ENCODE measurements at places on chromosomes 2 and 18.

- no peak for DNase-seq
Observed at GRCh38 chr2:170228429-170228828, 50.5 kb downstream of the MYO3B start.

GRCh38 chr2:30441023-30441422 is 6.0 kb upstream of the LCLAT1 start:
- DNase-seq: no peak

DNA sequence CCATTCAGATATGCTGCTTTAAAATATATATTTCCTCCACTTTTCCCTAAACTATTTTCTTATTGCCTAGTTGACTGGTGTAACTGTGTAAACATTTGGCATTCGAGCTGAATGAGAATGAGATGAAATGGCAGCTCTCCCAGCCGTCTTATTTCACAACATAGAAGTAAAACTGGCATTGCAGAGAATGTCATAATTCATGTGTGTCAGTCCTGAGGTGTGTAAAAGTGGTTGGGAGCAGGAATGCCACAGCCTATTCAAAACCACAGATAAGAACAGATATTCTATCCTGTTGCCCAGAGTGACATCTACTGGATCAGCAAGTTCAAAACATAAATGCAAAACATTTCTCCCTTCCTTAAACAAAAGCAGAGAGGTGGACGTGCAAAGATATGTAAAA is 565.5 kb upstream of the CHAC2 start:
- no peak for DNase-seq

- no peak for DNase-seq
Observed at GRCh38 chr18:50611529-50611941, 51.6 kb downstream of the MAPK4 start.

DNA sequence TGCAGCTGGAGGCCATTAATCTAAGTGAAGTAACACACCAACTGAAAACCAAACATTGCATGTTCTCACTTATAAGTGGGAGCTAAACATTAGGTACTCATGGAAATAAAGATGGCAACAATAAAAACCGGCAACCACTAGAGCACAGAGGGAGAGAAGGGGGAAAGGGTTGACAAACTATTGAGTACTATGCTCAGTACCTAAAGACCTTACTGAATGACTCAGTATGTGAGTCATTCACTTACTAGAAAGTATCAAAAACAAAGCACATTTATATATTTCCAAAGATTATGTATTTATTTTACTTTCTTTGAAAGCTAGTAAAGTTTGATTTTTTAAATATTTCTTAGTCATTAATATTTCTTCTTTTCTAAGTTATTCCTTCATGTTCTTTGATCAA is 48.9 kb downstream of the ZNF385B start:
- no peak for DNase-seq

DNA sequence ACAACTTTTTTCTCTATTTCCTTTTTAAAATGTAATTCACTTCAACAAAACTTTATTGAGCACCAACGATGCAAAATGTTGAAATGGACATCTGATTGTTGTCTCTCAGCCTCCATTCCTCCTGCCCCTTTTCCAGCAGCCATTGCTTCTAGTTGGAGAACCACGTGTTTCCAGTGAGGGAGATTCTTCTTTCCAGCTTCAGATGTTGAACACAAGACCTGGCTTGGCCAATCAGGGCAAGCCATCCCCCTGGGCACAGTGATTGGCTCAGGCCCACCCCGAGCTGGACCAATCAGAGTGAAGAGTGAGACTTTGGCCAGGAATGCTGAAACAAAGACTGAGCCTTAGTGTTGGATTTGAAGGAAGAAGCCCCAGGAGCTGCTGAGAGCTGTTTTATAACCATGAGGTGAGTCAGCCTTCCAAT is 59.0 kb downstream of the E2F6 start:
- DNase-seq: no peak

- no peak for DNase-seq
Observed at GRCh38 chr2:150319085-150319484, 168.4 kb downstream of the RND3 start.

DNA sequence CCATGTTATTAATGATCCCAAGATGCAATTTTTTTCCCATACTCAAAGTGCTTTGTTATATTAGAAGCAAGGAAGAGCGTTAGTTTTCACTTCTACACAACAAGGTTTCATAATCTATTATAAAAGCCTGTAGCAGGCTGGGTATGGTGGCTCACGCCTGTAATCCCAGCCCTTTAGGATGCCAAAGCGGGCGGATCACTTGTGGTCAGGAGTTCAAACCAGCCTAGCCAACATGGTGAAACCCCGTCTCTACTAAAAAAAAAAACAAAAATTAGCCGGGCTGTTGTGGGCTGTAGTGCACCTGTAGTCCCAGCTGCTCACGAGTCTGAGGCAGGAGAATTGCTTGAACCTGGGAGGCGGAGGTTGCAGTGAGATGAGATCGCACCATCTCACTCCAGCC is 19.0 kb upstream of the SERPINB2 start:
- DNase-seq: no peak

DNA sequence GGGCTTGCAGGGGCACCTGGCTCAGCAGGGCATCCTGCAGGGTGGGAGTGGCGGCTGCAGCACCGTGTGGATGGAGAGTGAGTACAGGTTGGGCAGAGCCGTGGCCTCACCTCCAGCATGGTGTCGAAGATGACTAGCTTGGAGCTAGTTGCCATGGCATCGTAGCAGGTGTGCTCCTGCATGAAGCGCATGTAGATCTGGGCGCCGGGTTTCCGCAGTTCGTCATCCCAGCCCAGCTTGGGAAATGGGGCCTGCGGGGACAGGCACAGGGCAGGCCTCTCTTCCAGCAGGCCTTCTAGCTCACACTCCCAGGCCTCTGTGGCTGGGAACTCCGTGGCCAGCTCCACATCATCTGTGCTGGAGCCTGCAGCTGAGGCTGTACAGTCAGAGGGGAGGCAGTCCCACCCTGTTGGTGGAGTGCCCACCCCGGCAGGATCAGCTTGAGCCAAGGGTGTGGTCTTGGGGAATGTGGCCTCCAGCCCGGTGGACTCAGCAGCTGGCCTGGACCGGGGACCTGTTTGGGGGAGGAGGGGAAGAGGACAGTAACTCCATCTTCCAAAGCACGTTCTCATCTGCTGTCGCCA is 1.6 kb downstream of the PRKAG3 start:
- DNase-seq: no peak

DNA sequence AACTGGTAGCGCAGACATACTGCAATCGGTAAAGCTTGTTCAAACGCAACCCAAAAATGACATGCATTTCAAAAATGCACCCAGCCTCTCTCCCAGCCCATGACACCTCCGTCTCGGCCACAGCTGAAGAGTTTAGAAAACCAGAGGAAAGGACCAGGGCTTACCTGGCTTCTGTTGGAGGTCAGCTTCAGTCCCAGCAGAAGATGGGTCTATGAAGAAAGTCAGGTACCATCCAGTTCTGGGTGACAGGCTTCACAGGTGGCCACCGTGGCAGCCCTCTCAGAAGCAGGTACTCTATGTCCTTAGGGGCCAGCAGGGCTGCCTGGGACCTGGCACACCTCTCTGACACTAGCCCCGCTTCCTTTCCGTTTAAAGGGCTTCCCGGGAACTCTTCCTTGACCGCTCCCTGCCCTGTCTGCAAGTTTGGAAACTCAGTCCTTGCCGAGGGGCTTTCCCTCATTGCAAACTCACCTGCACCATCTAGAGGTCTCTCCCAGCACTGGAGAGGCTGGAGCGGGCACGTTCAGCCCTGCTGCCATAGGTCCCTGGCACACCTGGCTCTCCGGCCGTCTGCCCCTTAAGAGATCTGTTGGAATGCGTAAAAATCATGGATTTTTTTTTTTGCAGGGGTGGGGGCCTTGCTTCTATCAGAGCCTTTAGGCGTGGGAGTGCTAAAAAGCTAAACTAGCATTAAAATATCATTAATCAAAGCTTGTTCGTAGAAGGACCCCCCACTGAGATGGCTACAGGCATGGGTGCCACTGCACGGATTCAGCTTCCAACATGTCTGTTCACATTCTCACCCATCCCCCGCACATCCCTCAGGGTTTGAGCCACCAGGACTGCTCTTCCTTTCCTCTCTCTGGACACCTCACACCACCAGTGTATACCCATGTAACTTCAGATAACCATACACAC is at the start of gene EDAR:
TSS of gene EDAR (minus strand) at position 425 of the 918 bp plus-strand sequence. CDS start 58,206 bp downstream, outside the sequence.
- DNase-seq: peak; percentile 67

- no peak for DNase-seq
Observed at GRCh38 chr2:142061733-142062132, 69.1 kb downstream of the LRP1B start.

- no peak for DNase-seq
Observed at GRCh38 chr2:80893711-80894110, 589.2 kb upstream of the LRRTM1 start.

GRCh38 chr2:134706587-134707329 is 12.0 kb downstream of the TMEM163 start:
- no peak for DNase-seq

GRCh38 chr2:192741889-192742288 is 547.2 kb upstream of the TMEFF2 start:
- DNase-seq: no peak

DNA sequence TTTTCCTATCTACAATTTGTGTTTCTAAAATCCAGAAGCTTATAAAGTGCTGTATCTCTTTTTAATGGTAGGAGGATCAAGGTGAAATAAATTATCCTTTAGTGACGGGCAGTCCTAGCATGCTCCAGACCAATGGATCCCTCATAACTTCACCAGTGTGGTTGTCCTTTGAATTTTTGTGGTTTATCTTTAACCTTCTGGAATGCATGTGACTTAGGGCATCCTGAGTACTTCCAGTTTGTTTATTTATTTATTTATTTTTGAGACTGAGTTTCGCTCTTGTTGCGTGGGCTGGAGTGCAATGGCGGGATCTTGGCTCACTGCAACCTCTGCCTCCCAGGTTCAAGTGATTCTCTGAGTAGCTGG is 40.4 kb downstream of the NUP35 start:
- DNase-seq: no peak

DNA sequence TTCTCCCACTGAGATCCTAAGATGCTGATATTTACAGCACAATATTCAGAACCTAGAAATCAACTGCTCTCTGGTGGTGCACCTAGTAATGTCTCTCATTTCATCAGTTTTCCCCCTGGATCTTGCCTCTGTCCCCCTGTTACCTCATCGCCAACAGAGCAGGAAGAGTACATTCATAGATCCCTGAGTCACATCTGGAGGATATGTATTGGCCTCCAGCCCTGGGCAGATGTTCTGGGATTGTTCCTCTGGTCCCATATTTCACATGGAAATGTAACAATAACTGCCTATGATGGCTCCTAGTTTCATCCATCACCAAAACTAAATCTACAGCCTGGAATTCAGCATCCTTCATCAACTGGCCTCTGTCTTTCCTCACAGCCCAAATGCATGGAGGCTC is 278.8 kb upstream of the SLC14A2 start:
- DNase-seq: no peak

- no peak for DNase-seq
Observed at GRCh38 chr2:668000-668398, 9.2 kb downstream of the TMEM18 start.

DNA sequence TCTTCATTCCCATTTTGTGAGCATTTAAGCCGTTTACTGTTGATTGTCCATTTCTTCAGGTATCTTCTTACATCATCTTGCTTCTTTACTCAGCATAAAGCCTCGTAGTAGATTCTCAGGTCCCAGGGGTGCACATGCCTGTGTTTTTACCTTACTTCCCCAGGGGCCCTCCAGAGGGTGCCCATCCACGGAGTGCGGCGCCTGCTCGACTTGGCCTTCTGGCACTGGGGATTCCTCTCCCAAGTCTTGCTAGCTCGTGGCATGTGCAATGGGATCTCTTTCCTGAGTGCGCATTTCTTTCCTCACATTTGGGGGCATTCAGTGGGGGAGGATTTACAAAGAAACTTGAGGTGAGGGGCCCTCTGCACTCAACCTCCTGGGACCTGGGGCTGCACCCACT is 148.1 kb downstream of the AGAP1 start:
- DNase-seq: no peak

- DNase-seq: no peak
Observed at GRCh38 chr2:168819829-168820489, 17.5 kb downstream of the NOSTRIN start.

DNA sequence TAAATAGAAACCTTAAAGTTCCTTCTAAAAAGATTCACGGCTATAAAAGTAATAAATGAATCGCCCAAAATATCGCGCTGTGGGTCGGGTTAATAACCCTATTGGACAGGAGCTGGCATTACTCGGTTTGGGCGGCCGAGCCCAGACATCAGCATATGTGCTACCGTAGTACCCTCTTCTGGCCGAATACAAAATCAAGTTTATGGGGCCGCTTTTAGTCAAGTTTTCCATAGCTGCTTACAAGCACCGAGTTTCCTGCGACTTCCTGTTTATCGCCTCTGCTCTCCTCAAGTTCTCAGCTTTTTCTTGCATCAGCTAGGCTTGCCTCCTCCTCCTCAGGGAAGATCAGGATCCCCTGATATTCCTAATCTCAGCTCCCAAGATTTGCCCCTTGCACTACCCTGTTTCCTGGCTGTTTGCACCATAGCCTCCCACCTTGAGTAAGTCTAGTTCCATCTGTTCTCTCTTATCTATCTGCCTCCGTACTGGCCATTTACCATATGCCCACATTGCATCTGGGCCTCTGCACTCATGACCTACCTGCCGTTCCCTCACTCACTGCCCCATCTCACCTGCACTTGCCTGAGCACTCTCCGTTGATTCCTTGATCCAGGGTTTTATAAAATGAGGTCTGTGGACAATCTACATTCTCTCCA is 56.1 kb downstream of the SLC35F5 start:
- DNase-seq: peak; percentile 68

DNA sequence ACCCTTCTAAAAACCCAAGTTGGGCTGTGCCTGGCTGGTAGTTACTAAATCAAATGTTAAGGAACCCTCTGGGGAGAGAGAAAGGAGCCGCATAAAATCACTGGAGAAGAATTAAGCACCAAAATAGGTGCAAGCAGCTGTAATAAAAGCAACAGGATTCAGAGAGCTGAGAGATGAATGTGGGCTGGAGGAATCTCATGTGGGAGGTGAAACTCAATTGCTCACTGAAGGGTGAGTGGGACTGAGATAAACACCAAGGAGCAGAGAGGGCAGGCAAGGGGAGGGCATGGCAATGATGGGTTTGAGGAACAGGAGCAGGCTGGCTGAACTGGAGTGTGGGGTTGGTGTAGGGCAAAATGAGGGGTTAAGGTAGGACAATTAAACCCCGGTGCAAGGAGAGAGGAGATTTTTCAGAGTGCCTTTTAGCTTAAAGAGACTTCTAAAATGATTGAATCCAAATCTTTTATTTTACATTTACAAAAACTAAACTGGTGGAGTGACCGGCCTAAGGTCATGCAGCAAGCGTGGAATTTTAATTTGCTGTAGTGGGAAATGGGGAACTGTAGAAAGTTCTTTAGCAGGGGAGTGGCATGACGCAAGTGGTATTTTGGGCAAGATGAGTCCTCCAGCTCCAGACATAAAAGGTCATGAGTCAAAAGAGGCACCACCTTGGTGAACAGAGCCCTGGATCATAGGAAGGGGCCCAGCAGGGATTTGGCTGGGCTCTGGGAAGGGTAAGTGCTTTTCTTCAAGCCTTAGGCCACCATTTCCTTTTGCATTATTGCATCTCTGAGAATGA is 10.5 kb downstream of the PLB1 start:
- DNase-seq: peak; percentile 17

DNA sequence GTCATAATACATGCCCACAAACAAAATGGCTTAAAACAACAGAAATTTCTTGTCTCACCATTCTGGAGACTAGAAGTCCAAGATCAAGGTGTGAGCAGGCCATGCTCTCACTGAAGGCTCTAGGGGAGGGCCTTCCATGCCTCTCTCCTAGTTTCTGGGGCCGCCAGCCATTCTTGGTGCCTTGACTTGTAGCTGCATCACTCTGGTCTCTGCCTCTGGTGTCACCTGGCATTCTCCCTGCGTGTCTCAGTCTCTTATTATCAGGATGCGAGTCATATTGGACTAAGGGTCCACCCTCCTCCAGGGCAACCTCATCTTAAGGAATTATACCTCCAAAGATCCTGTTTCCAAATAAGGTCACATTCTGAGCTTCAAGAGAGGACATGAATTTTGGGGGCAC is 76.1 kb downstream of the KCNF1 start:
- no peak for DNase-seq

Data from activated CD4-positive, alpha-beta T cell treated with anti-CD3 and anti-CD28 coated beads for 48 hours (primary cell).